ENCODE measurements at places on chromosomes 6 and 20.

DNA sequence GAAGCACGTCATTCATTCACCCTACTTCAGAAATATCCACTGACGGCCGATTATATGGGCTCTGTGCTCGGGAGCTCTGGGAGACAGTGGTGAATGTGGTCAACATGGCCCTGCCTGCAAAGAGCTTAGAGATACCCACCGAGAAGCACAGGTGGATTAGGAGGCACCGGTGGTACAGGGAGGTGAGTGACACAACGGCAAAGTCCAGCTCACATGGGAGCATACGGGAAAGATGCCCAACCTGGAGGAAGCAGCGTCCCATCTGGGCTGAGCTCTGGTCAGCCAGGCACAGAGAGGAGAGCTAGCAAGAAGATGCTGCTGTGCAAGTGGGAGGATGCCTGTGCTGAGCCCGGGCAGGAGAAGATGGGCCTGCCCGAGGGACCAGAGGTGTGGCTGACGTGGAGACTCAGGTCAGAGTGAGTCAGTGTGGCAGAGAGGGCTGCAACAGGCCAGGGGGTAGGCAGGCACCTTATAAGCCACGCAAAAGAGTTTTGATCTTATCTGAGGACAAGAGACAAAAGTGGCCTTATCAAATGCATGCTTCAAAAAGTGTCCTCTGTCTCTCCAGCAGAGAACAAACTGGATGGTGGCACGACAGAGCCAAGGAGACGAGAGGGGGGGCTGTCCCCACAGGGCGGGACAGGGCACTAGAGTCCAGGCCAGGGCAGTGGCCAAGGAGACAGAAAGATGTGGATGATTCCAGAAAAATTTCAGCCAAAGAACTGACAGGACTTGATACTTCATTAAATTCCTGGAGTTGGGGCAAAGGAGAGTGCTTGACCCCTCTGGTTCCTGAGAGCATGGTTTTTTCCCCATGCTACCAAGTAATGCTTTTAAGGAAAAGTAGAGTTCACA, 214.6 kb upstream of the SNX9 start:
- no peak for DNase-seq

GRCh38 chr6:53474010-53474409, 70.9 kb downstream of the GCLC start:
- DNase-seq, result no peak

GRCh38 chr20:62122654-62123449, 577 bp downstream of the LSM14B start:
- no peak for DNase-seq

DNA sequence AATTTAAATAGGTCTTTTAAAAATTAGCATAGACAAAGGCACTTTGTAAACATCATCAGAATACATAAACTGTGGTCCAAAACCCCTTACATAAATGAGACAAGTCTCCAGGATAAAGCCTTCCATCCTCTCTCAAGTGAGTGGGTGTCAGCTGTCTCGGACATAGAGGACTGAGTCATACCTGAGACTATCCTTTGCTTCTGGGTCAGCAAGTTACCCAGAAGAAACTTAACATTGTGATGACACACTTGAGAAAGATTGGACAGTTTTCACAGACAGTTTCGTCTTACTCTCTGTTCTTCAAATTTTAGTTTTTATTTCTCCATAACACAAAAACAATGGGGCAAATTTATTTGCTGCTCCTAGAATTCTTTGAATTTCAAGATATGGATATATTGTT, 838.0 kb downstream of the DHX35 start:
- DNase-seq, result no peak

- peak; percentile 74 for DNase-seq
Measured at GRCh38 chr6:46059608-46060007, 43.9 kb upstream of the CLIC5 start.

DNA sequence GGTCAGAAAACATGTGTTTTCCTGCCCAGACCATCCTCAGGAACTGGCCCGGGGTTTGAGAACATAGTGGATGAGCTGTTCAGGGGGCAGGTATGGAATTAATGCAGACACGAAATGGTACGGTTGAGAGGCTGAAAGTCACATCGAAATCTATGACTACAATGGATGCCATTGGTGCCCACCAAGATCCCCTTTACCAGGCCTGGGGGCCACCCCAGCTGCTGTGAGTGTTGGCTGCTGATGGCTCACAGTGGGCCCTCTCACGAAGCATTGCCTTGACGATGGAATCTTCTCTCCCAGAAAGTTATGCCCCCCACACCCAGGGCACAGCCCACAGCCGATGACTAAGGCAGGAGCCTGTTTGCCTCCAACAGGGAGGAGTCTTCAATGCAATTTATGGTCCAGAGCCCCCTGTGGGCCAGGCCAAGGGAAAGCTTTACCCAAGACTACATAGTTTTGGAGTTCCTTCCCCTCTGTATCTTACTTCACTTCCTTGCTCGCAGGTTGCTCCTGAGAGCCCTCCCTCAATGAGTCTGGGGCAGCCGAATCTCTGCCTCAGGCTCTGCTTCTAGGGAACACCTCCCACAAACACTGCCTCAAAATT, 92.6 kb downstream of the BFSP1 start:
- no peak for DNase-seq

DNA sequence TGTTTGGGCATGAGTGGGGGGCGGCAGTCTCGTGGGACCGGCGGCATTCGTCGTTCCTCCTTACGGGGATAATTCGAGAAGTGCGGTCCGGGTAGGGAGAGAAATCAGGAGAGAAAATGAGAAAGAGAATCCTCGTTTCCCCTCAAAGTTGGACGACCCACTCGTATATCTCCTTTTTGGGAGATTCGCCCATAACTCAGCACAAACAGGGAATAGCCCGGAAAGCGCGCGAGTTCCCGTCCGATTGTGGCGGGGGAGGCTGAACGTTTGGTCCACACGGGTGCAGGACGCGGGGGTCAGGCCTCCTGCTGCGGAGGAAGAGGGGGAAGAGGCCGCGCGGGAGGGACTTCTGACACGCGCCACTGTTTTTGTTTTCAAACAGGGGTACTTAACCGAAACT, 42.4 kb downstream of the POPDC3 start:
- no peak for DNase-seq

- DNase-seq, result no peak
Measured at GRCh38 chr20:36170542-36171215, 16.1 kb downstream of the EPB41L1 start.

DNA sequence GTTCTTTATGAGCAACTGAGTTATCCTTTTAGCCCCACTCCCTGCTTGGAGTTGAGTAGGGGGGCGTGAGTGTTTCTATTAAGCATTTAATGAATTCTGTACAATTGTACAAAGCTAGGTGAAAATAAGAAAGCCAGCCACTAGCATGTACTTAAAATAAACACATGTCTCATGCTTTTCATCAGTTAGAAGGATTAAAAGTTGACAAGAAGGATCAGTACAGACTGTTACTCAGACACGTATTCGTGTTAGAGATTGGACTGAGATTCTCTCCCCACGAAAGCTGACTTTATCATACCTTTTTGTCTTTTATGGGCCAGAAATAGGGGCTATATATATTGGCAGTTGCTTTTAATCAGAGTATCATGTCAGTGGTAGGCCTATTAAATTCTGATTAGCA, 1.7 kb downstream of the HSF2 start:
- DNase-seq, result no peak

GRCh38 chr20:25514747-25515340, 70.5 kb downstream of the NINL start:
- no peak for DNase-seq

DNA sequence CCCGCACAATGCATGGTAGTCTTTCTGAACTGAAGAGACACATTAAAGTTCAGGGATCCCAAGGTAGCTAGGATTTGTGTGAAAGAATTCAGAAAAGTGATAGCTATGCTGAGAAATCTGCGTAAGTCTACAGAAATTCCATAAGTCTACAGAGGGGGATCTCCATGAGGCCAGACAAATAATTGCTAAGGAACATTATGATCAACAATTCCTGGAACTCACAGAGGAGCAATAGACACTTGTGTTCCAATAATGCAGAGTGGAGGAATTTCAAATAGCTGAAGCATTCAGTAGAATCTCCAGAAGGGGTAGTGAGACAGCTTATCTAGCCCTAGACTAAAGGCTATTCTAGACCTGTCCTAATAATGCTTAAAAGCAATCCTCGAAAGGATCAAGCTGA, 315.7 kb upstream of the ECI2 start:
- DNase-seq, result no peak

- DNase-seq, result peak; percentile 42
Measured at GRCh38 chr6:125789576-125790357, 993 bp upstream of the NCOA7 start.

GRCh38 chr20:57900226-57900905, 190.6 kb upstream of the PMEPA1 start:
- DNase-seq, result no peak

DNA sequence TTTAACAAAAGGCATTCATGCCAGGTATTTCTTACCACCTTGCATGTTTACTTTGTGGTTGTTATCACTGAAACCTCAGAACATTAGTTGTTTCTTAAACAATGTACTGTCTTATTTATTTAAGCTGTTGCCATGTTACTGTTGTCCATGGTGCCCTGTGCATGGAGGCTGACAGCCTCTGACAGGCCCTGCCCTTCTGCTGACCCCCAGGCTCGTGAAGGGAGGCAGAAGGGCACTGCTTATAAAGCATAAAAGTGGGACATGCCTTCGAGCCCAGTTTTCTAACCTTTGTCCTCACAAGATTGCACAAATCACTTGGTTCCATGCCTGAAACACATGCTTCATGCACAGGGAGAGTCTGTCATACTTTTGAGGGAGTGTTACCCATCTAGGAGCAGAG, 46.7 kb upstream of the CLIC5 start:
- no peak for DNase-seq

GRCh38 chr20:62716198-62716940, 7.7 kb downstream of the NTSR1 start:
- no peak for DNase-seq

DNA sequence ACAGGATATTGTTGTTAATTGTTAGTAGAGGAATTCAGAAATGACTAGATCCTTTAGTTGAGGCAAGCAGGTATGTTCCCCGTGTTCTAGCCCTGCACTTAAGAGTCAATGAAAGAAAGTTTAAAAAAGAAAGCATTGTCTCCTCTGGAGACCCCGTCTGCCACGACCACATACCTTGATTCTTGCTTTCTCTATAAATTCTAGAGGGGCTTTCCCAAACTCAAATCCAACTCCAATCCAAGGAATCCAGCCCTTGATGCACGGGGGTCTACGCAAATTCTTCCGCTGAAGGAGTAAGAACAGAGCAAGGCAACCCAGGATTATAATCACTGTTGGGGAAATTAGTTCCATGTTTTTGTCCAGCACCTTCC, 401 bp downstream of the CYP39A1 start:
- DNase-seq, result no peak

DNA sequence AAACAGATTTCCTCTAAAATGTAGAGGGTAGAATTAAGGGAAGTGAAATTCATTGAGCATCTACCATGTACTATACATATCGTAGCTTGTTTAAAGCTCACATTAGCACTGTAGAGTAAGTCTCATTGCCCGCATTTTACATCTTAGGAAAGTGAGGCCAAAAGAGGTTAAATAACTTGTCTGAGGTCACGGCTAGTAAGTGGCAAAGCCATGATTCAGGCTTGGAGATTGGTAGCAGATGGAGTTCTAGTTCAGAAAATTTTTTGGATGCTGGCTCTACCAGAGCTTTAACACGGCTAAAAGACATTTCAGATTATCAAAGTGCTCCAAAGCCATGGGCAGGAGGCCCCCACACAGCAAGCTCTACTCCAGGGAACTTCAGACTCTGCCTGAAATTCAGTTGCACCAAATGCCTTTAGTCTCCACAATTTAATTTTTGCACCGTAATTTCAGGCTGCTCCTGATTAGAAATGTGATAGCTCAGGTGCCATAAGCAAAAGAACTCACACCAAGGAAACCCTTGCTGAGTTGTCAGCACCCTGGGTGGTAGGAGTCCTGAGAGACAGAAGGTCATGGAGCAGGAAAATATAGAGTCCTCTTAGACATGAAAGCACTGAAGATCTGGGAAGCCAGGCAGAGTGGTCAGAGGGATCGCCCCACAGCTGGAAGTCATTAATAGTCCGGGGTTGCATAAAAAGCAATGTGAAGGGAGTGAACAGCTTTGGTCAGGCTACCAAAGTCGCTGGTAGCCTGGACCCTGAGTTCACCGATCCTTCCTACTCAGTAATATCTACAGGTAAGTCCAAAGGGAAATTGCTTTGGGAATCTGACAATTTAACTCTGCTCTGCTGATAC, 55.2 kb upstream of the ASIP start:
- no peak for DNase-seq

DNA sequence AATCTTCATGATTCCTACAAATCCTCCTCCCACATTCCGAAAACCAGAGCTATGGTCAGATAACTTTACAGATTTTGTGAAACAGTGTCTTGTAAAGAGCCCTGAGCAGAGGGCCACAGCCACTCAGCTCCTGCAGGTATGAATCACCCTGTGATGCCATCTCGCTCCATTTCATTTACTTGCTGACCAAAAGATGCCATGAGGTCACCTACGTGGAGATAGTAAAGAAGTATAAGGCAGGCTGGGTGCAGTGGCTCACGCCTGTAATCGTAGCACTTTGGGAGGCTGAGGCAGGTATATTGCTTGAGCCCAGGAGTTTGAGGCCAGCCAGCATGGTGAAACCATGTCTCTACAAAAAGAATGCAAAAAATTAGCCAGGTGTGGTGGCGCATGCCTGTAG, 30.9 kb downstream of the STK4 start:
- no peak for DNase-seq

DNA sequence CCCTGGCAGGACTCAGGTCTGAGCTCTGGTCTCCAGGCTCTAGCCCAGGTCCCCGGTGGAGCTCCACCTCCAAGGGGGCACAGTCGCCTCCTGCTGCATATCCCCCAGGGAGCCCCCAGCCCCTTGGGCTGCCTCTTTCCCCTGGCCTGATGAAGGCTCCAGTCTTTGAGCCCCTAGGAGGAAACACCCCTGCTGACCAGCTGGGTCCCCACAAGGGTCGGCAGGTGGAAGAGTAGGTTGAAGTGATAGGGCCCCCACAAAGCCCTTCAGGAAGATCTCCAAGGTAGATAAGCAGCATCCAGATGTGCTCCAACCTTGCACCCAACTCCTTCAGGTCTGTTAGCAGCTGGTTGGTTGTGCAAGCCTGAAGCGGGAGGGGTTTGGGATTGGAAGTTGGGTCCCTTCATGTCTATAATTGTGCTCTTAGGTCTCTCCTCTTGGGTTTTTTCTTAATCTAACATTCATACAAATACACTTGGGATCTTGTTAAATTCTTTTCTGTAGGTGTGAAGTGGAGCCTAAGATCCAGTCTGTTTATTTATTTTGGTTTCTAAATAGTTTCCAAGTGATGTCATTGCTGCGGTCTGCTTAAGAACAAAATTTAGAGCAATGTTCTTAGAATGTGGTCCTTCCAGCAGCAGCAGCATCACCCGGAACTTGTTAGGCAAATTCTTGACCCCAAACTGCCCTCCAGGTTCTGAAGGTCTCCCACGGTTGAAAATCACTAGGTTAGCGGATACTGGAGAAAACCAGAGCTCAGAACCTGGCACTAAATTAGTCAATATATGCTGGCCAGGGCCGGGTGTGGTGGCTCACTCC, 5.1 kb downstream of the UBE2C start:
- no peak for DNase-seq

All from inflammatory macrophage treated with lipopolysaccharide for 4 hours (primary cell).